ENCODE measurements at places on chromosomes 5 and 9.
A peak's percentile ranks its signal among the peaks of the same experiment; 100 is the strongest.

DNA sequence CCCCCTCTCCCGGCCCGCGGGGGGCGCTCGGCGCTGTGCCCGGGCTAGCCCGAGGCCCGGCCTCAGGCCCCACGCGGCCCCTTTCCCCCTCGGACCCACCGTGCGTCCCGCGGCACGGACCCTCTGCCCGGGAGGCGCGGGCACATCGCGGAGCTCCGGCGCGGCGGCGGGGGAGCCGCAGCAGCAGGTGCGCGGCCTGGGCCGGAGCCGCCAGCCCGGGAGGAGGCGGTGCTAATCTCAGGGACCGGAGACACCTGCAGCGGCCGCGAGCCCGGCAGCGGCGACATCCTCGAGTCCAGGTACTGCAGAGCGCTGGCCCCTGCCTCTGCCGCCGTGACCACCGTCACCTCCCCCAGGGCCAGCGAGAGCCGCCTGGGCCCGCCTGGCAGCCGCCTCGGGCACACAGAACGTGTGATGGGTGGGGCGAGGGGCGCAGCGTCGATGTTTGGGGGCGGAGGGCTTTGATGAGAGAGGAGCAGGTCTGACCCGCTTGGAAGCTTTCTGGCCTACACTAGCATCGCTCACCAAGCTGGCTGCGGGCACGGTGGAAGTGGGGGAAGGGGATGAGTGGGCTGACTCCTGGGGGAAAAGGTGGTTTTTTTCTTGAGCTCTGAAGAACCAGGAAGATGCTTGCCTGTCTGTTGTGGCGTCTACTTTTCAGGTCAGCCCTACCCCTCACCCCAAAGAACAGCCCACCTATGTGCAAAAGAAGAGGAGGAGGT lies 524 bp downstream of the CYFIP2 start:
- DNase-seq, result peak; percentile 40

- no peak for DNase-seq
These were observed 467.8 kb downstream of the TMEM232 start for GRCh38 chr5:110258460-110259216.

DNA sequence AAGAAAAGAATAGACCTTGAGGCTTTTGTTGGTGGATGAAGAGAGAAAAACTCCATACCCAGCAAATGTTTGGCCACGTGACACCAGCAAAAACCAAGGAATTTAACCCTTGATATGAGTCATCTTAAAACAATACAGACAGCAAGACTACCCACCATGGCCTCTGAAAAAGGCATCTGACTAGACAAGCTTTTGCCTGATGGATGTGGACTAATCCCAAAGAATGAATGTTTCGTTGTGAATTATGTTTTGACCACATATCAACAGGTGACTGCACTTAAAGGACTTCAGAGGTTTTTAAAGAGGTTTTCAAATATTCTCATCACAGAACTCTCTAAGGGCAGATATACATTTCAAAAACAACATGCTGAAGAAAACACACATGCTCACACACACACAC lies 33.0 kb upstream of the SLC1A3 start:
- no peak for DNase-seq

- DNase-seq, result no peak
These were observed 47.3 kb upstream of the CDKN2AIPNL start for GRCh38 chr5:134459010-134459403.

DNA sequence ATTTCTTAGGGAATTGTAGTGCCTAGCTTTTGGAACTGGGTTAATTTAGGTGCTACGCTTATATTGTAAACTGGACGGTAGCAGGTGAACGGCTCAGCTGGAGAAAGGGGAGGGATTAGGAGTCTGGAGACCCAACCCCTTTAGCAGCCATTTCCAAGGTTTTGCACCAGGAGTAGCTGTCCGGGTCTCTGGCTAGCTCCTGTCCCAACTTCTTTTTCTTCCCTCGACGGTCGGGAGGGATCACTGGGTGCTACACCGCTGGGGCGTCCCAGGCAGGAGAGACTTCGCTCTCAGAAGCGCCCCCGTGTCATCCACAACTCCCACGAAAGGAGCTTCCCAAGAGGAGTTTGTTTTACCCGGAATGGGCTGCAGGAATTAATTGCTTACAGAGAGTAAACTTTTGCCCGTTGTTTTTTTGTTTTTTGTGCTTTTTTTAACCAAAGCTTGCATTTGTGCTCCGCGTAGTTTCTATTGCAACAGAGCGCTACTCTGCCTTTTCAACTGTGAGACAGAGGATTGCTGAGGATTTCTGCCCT lies 1640.9 kb upstream of the C9orf72 start:
- DNase-seq, result peak; percentile 94

DNA sequence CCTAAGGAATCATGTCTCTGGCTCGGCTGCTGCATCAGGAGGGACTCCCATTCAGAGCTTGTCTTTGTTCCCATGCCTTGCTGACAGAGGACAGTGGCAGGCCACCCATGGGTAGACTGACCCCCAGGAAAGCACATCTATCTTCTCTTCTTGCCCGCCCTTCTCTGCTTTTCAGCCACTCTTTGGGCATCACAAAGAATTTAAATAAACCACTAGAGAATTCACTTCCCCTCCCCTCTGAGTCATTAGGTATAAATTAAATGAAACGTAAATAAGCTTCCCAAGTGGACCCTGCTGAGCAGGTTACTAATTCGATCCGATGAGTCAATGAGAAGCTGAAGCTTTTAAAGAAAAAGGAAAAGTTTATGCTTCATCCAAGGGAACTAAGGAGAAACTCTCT lies 97.0 kb downstream of the DRD1 start:
- no peak for DNase-seq

GRCh38 chr9:131165523-131165922 lies 40.1 kb downstream of the NUP214 start:
- no peak for DNase-seq

GRCh38 chr9:13957089-13957488 lies 356.9 kb downstream of the NFIB start:
- no peak for DNase-seq

DNA sequence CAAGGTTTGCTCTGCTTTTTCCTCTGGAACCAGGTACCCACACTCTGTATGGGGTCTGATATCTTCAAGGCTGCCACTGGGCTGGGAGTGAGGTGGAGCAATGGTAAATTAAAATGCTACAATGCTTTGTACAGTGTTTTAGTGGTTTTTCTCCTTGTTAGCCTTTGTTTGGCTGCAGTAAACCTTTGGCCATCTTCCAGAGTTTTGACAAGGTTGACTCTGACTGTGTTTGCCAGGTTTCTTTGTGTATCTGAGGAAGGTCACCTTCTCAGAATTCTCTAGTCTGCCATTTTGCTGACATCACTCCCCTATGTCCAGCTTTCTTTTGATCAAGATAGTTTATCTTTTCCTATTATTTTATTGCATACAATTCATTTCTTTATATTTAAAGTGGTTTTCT lies 11.2 kb downstream of the SPATA31D1 start:
- no peak for DNase-seq

GRCh38 chr5:141807732-141808131 lies 70.5 kb downstream of the PCDH1 start:
- DNase-seq, result no peak

DNA sequence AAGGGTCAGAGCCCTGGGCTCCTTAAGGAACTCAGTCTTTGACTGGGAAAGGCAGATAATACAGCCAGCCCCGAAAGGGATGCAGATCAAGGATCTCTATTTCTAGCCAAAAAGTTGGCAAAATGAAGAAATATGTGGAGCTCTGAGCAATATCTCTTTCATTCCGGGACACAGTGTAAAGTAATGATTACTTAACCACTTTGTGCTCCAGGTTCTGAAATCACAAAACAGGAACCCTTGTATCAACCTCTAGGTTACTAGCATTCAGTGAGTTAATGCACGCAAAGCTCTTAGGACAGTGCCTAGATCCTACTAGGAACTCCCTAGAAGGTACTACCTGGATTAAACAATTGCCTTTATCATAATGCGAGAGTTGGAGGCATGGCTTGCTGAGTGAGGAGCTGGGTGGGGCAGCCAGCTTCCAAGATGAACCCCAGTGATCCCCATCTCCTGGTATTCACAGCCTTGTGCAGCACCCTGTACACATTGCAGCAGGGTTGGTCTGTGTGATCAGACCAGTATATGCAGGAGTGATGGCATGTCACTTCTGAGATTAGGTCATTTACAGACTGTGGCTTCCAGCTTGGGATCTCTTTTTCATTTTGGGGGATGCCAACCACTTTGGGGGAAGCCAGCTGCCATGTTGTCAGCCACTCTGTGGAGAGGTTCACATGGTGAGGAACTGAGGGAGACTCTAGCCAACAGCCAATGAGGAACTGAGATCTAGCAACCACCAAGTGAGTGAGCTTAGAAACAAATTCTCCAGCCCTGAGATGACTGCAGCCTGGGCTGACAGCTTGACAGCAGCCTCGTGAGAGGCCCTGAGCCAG lies 103.1 kb upstream of the SLC44A1 start:
- DNase-seq, result no peak

- no peak for DNase-seq
These were observed 7.4 kb downstream of the UGCG start for GRCh38 chr9:111904026-111904425.

GRCh38 chr5:159995907-159996306 lies 13.0 kb upstream of the TTC1 start:
- no peak for DNase-seq

DNA sequence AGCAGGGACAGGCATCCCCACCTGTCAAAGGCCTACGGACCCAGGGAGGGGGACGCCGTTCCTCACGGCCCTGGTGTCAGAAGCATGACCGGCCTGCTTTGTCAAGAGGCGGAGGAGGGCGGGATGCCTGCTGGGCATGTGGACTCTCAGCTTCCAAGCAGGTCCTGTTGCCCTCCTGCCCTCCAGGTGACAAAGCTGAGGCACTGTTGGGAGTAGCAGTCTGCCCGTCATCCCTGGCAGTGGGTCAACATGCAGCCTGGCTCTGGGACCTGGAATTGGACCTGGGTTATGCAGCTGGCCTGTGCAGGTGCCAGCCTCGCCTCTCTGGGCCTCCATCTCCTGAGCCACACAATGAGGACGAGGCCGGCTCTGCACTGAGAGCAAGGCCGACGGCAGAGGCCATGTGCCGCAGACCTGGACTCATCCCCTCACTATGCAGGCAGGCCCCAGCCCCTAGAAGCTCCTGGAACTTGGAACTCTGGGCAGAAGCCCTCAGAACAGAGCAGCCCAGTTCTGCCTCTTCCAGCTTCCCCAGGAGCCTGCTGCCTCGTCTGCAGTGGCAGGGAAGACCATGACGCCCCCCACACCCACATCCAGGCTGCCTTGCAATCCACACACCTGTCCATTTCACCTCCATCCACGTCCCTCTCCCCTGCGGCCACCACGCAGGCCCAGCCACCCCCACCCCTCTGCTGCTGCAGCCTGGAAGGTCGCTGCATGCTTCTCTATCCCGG lies 20.8 kb upstream of the FCN1 start:
- DNase-seq, result no peak

- DNase-seq, result no peak
These were observed 4.9 kb downstream of the SUSD1 start for GRCh38 chr9:112170235-112170634.

- DNase-seq, result no peak
These were observed 54.5 kb downstream of the HSPA4 start for GRCh38 chr5:133106343-133106742.

- DNase-seq, result no peak
These were observed 248.1 kb upstream of the NREP start for GRCh38 chr5:112004867-112005622.

DNA sequence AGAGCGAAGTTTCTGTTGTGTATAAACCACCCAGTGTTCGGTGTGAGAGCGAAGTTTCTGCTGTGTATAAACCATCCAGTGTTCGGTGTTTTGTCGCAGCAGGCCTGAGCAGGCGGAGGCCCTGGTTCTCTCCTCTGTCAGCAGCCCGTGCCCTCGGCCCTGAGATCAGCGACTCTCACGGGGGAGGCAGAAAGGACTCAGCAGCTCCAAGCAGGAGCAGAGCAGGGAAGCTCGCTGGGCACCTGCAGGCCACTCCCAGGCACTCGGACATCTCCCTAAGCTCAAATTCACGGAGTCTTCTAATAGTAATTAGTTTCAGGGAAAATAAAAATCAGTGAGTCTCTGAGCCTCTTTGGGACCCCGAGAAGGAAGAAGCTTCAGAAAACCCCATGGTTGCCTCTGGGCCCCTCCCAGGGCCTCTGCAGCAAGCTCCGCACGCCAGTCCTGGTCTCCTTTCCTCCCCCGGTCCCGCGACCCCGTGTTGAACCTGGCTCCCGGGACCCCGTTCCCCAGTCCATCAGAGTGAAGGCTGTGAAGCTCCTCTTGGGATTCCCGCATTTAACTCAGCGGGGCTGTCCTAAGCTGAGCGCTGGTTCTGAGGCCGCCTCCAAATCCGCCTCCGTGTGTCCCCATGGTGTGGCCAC lies 81.9 kb upstream of the ADAMTS2 start:
- no peak for DNase-seq

DNA sequence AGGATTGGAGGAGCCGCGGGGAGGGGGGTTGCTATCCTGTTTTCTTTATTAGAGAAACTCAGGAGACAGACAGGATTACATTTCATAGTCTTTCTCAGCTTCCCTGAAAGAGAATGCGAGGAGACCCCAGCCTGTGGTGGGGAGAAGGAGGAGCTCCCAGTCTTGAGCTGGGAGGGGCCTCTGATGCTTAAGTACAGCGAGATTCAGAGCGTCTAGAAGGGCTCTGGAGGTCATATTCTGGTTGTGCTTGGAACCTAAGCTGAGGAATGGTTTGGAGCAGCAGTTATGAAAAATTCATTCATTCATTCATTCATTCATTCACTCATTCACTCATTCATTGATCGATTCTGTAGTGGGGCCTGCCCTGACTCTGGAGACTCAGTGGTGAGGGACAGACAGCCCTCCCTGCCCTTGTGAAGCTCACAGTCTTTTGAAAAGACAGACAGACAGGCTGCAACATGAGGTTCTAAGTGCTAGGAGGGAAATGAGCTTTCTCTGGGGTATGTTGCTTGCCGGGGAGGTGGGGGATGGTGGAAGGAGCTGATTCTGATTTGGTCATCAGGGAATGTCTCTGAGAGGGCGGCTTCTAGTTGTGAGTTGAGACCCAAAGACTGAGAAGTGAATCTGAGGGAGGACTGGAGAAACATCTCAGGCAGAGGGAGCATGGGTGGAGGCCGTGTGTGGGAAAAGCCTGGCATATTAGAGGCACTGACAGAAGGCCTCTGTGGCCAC lies 2.5 kb upstream of the SPRY4 start:
- DNase-seq, result no peak

GRCh38 chr5:134874831-134875655 lies 872 bp downstream of the TXNDC15 start:
- DNase-seq, result peak; percentile 52

- DNase-seq, result peak; percentile 1
These were observed 130.9 kb upstream of the NUDT12 start for GRCh38 chr5:103693517-103693916.

DNA sequence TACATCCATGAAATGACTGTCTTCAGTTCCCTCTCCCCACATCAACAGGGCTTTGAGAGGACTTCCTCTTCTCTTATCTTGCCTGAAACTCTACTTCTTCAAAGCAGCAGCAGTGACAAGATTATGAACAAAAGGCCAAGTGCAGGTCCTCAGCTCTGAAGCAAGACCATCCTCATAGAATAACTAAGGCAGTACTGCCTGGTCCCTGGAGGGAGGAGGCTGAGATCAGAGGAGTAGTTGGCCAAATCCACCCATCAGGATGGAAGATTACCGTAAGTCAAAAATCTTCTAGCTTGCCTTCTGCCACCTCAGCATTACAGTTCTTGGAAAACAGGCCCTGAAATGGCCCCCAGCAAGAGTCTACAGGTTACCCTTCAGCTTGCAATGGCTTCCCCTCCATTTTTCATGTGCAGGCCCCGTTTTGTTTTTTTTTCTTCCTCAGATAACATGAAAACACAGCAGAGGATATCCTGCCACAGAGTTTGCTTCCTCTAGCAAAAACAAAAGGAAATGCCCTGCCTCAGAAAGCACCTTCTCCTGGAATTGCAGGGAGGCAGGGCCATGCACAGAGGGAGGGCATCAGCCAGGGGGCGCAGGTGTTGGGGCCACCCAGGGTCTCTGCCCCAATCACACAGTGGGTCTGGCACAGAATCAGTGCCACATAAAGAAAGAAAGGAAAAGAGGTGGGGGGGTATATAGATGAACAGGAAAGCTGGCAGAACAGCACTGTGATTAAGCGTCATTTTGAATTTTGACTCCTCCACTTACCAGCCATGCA lies 40.0 kb downstream of the KLHL3 start:
- DNase-seq, result peak; percentile 76
